ENCODE measurements at places on chromosomes 1 and 21.

DNA sequence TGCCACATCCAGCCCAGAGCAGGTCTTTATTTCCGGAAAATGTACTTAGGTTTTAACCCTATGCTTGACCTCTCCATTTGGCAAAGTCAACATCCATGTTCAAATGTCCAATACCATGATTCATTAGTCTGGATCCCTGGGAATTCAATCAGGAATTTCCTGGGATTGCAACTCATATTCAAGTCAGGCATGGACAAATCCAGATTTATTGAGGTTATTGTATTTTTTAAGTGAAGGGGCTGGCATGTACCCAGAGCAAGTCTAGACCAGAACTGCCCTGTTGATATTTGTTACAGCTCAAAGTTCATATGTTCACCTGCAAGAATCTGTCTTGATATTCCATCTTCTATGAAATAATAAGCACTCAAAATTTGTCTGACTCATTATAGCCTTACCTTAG, 521.1 kb downstream of the ADGRL2 start:
- no peak for DNase-seq

- DNase-seq, result no peak
These were observed 26.2 kb downstream of the GRHL3 start for GRCh38 chr1:24345334-24345733.

DNA sequence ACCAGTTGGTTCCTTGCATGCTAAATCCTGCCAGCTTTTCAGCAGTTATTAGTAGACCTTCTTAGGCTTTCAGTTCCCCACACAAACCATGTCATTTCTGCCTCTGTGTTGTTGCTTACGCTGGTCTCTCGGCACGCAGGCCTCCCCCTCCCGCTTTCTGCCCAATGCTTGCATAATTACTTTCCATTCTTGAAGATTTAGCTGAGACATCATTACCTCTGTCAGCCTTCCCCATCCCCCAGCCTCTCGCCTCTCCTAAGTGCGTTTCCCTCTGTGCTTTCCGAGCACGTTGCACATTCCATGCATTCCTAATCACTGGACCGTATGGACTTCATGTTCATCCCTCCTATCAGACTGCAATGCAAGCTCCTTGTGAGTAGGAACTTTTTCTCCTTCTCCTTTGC, 26.8 kb downstream of the TSHB start:
- DNase-seq, result no peak

DNA sequence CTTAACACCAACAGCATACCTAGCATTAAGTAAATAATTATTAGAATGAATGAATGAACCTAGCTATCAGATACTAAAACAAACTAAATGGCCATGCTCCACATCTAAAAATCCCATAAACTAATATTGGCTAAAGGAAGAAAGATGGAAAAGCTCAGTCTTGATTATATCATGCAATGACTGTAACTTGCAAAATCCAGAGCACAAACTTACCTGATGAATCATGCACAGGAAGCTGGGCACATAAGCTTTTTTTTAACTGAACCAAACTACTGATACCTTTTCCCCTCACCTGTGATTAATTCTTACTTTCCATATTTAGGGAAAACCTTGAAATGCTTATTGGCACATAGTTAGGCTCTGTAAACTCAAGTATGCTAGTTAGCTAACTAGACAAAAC, 70.2 kb downstream of the KIF14 start:
- no peak for DNase-seq

- DNase-seq, result no peak
These were observed 10.1 kb upstream of the ZBTB8B start for GRCh38 chr1:32454726-32455125.

GRCh38 chr1:189962181-189962580, 515.5 kb downstream of the BRINP3 start:
- no peak for DNase-seq

GRCh38 chr1:59017501-59018231, 233.8 kb upstream of the JUN start:
- no peak for DNase-seq

DNA sequence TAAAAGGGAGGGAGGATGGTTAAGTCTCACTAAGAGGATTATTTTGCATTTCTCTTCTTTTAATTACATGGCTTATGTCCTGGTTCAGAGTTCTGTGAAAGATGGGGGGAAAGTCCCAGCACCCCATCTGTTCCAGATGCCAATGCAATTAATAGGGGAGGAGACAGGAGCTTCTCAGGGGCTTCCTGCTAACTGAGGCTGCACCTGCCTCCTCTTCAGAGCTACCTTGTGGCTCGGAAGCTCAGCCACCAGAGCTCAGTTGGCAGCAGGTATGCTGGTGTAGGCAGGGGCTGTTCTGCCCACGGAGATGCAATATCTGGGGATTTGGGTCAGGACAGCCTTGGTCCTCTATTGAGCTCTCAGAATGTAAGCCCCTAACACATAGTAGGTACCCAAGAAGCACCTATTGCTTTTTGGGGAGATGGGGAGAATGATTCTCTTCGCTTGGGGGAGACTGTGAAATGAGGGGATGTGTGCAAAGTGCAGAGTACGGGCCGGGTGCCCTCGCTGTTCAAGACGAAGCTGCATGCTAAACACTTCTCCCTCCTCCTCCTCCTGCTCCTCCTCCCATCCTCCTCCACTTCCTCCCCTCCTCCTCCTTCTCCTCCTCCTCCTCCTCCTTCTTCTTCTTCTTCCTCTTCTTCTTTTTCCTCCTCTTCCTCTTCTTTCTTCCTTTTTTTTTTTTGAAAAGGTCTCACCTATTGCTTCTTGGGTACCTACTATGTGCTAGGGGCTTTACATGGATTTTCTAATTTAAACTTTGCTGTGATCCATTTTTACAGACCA, 279.0 kb downstream of the PTPRU start:
- DNase-seq, result no peak

GRCh38 chr21:17348357-17348756, 164.5 kb upstream of the CXADR start:
- DNase-seq, result no peak

GRCh38 chr21:20882462-20883407, 115.5 kb upstream of the NCAM2 start:
- DNase-seq, result peak; percentile 34

GRCh38 chr1:220896092-220896491, 16.8 kb downstream of the HLX start:
- DNase-seq, result no peak

DNA sequence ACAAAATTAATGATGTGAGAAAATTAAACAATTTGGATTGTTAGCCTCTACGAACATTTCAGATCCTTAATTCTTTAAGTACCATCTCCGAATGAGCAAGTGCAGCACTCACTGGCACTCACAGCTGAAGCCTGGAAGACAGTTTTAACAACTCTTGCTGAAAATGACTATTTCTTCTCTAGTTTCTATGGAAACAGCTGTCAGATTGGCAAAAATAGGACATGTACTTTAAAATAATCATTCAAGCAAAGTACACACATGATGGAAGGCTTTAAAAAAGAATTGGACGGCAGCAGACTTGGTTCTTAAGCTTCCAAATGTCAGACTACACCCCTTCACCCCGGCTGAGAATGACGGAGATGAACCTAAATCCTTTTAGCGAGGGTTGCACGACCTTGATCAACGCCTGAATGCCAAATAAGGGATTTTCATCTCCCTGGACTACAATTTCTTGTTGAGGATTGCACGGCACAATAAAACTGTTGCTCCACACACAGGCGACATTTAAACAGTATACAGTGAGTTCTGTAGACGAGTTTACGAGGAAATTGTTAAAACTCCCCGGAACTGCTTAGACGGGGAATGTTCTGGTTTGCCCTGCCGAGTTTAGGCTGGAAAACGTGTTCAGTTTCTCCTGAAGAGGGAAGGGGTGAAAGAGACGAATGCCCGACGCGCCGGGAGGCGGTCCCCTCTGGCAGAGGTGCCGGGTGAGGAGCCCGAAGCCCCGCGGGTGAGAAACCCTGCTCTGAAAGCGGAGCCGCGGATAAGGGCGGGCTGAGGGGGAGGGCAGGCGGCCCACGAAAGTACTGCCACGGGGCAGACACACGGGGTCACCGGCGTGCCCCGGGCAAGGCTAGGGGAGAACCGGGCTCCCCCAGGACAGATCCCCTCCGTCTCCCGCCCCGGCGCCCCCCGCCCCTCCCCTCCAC, 671 bp downstream of the OMA1 start:
- DNase-seq, result peak; percentile 76

GRCh38 chr21:40051801-40052200, 184.6 kb downstream of the PCP4 start:
- DNase-seq, result no peak

GRCh38 chr1:3333903-3334302, 120.6 kb upstream of the ARHGEF16 start:
- DNase-seq, result no peak

GRCh38 chr1:88698140-88698539, 14.1 kb downstream of the PKN2 start:
- DNase-seq, result no peak

GRCh38 chr1:108801101-108801500, 54.6 kb downstream of the STXBP3 start:
- DNase-seq, result no peak

DNA sequence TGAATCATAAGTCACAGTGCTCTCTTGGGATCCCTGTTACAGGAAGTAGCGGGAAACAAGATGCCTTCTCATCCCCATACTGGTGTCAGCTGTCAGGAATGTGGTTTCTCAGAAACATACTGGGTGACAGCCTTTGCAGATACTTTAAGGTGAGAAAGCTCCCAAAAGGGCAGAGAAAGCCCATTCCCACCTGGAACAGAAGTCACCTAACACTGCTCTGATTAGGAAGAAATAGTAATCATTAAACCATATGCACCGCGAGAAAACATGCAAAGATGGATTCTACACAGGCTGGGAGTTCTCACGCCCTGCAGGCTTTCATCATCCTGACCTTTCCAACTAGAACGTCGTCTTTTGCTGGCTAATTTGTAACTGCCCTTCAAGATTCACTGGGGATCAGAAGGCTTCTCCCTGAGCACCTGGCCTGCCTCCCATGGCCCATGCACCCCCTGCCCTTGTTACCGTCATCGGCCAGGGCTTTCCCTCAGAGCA, 46.2 kb upstream of the SLC44A3 start:
- no peak for DNase-seq

GRCh38 chr1:40311692-40312091, 5.4 kb downstream of the COL9A2 start:
- DNase-seq, result no peak

GRCh38 chr21:24259241-24259640, 1348.0 kb downstream of the MRPL39 start:
- DNase-seq, result no peak

- no peak for DNase-seq
These were observed 75.0 kb downstream of the SSBP3 start for GRCh38 chr1:54331091-54331772.

DNA sequence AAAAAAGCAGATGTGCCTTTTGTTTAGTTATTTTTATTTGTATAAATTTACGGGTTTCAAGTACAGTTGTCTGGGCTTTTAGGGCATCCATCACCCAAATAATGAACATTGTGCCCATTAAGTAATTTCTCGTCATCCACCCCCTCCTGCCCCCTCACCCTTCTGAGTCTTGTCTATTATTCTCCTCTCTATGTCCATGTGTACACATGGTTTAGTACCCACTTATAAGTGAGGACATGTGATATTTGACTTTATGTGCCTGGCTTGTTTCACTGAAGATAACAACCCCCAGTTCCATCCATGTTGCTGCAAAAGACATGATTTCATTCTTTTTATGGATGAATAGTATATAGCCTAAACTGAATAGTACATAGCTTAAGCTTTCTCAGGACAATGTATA, 189.2 kb downstream of the ZP4 start:
- DNase-seq, result no peak

- no peak for DNase-seq
These were observed 36.6 kb downstream of the XCL1 start for GRCh38 chr1:168613038-168613451.

GRCh38 chr1:39901464-39901713, 328 bp downstream of the MYCL start:
- DNase-seq, result peak; percentile 55

- DNase-seq, result no peak
These were observed 30.8 kb upstream of the PTGFRN start for GRCh38 chr1:116878804-116879477.

GRCh38 chr21:27487676-27488075, 520.8 kb upstream of the ADAMTS5 start:
- DNase-seq, result no peak

GRCh38 chr1:89286549-89287180, 14.0 kb upstream of the GBP5 start:
- no peak for DNase-seq

GRCh38 chr1:100671601-100672000, 47.9 kb upstream of the VCAM1 start:
- no peak for DNase-seq

- DNase-seq, result no peak
These were observed 63.5 kb downstream of the MDM4 start for GRCh38 chr1:204579681-204580080.

DNA sequence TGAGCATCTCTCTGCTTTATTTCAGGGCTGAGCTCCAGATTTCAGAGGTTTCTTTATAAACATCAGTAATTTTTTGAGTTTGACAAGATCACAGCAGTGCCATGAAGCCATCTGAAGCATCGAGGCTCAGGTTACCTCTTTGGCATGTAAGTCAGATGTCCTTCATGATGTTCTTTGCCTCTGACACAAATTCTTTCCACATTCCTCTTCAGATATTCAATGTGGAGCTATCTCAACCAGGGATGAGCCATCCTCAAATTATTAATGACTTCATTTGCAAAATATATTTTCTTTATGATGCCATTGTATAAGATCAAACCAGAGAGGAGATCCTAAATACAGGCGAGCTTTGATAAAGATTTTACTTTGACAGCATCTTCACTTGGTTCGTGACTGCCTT, 256.7 kb downstream of the COL11A1 start:
- no peak for DNase-seq

DNA sequence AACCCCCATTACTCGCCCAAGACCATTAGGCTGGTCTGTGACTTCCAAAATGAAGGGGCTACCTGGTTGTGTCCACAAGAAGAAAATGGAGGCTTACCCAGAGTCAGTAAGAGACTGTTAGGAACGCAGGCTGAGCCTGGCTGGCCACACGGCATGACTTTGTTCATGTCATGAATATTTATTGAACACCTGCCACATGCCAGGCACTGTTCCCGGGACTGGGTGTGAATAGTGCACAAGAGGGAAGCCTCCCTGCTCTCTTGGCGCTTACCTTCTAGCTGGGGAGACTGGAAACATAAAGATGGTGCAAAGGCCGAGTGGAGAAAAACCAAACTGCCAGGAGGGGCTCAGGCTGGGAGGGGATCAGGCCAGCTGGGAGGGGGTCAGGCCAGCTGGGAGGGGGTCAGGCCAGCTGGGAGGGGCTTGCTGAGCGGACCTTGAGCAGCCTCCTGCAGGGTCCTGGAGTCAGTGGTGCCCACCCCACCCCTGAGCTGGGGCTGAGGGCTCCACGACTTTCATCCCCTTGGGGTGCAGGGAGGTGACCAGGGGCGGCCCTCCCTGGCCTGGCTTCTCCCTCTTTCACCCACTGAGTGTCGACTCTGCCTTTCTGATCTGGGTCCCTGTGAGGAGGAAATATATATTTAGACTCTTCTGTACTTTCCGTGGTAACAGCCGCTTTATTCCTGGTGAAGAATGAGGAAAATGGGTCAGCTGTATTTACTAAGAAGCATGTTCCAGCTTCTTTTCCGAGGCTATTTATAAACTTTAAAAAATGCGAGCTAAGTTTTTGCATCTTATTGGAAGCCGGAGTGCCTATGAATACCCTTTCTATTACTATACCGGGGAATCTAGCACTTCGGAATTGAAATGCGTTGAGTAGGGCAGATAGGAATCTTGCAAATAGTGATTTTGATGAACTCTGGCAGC, 139.0 kb downstream of the CAMTA1 start:
- DNase-seq, result no peak

Measured in liver (tissue), 10 donors.